T-helper 2 cell (primary cell): ENCODE measurements at places on chromosomes 16 and 17.
A peak's percentile ranks its signal among the peaks of the same experiment; 100 is the strongest.

DNA sequence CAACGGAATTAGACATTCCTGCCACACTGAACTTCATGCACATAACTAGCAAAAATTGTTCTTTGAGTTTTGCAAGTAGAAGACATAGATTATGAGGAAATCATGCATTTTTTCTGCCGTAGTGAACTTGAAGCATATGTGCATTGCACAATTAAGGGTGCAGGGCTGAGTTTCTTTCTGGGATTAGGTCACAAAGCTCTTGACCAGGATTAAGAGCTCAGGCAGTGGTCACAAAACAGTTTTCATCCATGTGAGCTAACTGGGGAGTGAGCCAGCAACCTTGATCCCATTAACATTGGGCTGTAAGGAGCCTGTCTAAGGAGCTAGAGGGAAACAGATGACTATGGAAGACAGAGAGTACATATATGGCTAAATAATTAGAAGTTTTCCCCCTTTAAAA, 143.7 kb downstream of the PMP22 start:
- no peak for DNase-seq

DNA sequence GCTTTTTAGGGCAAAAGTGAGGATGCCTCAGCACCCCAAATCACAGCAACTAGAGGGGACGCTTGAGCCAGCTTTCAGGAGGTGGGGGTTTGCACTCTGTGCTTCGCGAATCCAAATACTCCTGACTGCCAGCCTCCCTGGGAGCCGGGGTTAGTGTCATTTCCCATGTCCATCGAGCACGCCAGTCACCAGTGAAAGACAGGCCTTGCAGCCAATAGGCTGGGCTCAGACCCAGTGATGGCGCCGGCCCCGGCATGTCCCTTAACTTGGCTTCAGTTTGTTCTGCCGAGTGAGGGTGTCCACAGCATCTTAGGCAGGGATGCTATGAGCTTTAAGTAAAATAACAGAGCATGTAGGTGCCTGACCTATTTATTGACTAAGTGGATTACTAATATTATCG, 50.9 kb upstream of the CDC42EP4 start:
- no peak for DNase-seq

DNA sequence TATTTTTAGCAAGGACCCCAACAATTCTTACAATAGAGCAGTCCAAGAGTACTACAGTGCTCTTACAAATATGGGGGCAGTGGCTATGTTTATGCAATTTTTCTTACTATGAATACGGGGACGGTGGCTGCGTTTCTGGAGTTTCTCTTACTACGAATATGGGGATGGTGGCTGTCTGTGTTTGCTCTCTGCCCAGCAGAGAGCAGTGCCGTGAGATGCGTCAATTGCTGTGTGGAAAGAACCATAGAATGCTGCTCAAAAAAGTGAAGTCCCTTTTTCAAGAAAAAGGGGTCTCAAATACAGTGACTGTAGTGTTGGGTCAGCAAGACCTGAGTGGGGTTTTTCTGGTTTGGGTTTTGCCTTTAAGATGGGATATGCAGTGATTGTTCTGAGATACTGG, 53.9 kb downstream of the KNOP1 start:
- no peak for DNase-seq

- no peak for DNase-seq
Observed at GRCh38 chr17:78351449-78352006, 8.3 kb downstream of the SOCS3 start.

DNA sequence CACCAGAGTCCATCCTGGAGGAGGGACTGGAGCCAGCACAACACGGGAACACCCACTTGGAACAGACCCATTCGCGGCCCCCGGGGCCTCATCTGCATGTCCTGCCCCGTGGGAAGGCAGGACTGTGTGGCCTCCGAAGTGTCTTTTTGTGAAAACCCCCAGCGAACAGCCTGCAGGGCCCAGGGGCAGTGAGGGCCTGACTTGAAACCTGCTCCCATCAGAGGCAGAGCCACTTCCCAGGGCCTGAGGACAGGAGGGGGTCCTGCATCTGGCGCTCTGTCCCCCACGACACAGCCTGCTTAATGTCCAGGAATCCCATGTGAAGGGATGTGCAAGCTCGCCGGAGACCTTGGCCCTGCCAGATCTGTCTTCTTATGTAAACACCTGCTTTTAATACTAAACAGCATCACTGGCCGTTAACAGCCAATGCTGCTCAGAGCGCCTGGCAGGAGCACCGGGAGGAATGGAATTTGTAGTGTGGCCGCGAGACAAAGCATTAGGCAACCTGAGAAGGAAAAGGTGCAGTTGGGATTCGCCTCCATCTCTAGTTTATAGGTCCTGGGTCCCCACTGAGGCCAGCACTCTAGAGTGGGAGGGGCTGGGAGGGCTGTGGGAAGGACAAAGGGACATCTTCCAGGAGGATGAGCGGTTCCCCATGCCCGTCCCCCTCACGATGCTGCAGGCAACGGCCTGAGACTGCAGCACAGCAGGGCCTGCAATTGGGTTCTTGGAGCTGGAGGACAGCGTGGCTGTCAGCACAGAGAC, 9.6 kb upstream of the EVPL start:
- DNase-seq, result no peak

DNA sequence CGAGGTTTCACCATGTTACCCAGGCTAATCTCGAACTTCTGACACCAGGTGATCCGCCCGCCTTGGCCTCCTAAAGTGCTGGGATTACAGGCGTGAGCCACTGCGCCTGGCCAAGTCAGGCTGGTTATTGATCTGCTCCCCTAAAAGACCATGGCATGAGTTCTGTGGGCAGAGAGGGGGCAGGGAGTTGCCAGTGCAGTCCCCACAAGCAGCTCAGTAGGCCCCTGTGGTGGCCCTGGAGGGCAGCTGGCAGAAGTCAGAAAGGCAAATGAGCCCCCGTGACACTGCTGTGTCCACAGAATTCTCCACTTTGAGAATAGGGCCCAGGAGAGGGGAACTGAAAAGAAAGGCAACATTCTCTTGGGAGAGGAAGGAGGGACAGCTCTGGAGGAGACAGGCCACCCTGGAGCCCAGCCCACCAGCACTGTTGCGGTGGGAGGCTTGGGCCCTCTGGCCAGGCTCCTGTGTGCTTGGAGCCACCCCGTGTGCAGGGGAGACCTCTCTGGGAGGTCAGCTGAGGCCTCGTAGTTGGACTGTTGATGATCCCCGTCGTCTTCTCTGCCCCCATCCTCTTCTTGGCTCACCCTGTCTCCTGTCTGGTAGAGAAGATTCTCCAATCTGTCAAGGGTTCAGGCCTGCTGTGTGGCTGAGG, 2.1 kb upstream of the AMDHD2 start:
- no peak for DNase-seq

DNA sequence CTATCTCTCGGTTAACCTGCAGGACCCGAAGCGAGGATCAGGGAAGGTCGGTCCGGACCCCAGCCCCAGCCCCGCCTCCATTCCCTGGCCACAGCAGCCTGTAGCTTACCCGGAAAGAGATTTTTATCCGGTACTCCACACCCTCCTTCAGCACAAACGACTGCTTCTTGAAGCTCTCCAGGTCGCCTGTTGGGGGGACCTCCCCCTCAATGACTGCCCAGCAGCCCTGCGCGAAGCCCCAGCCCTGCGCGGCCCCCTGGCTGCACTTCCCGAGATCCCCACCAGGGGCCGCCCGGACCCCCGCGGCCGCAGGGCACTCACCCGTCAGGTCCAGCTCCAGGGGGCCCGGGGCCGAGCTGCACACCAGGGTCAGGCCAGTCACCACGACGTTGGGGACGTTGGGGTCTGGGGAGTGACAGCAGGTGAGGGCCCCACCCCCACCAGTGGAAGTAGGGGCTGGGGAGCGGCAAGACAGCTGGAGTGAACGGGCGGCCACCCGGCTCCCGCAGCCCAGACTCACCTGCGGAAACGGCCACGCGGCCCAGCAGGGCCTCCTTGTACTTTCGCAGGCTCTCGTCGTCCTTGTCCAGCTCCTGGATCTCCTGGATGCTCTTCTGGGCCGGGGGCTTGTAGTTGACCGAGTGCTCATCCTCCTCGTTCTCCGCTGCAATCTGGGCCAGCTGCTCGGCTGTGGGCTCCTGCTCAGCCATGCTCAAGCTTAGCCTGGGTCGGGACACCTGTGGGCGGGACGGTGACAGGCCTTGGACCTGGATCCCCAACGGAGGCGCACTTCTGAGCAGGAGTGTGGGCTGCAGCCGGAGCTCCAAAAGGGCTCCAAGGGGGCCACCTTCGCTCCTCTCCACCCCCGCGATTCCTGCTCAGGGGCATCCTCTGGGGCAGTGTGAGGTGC, 1.7 kb downstream of the ARHGDIA start:
- DNase-seq, result peak; percentile 48

DNA sequence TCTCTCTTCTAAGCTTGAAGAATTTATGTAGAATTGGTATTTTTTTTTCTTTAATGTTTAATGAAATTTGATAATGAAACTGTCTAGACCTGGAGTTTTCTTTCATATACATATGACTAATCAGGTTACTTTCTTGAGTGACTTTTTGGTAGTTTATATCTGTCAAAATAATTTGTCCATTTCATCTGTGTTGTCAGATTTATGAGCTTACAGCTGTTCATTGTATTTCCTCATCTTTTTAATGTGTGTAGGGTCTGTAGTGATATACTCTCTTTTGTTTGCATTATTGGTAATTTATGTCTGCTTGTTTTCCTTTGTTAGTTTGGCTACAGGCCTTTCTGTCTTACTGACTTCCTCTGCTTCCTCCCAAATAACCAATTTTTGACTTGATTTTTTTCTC, 55.7 kb downstream of the TAOK1 start:
- no peak for DNase-seq

DNA sequence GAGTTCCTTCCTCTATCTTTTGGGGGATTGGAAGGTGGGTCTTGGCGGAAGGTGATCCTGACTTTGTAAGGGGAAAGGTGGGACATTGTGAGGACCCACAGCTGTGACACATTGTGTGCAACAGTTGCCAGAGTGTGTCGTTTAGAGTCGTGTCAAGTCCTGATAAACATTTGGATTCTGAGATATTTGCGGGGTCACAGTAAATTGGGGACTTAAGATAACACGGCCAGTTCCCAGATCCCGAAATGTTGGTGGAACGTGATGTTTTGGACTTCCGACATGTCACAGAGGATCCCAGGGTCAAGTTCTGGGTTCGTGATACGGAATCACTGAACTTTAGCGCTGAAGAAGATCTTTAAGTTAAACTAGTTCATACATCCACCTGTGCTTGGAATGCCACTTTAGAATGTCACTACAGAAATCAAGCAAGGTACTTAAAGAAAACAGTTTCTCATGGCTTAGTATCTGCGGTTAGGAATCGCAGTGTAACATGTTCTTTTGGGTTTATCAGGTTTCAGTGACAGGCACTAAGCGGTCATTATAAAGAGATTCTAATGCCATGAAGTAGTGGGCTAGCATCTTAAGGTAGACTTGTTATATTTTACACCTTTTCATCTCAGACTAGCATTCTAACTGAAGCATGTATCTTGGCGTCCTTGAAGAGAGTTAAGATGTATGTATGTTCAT, 815 bp downstream of the ATAD5 start:
- no peak for DNase-seq

DNA sequence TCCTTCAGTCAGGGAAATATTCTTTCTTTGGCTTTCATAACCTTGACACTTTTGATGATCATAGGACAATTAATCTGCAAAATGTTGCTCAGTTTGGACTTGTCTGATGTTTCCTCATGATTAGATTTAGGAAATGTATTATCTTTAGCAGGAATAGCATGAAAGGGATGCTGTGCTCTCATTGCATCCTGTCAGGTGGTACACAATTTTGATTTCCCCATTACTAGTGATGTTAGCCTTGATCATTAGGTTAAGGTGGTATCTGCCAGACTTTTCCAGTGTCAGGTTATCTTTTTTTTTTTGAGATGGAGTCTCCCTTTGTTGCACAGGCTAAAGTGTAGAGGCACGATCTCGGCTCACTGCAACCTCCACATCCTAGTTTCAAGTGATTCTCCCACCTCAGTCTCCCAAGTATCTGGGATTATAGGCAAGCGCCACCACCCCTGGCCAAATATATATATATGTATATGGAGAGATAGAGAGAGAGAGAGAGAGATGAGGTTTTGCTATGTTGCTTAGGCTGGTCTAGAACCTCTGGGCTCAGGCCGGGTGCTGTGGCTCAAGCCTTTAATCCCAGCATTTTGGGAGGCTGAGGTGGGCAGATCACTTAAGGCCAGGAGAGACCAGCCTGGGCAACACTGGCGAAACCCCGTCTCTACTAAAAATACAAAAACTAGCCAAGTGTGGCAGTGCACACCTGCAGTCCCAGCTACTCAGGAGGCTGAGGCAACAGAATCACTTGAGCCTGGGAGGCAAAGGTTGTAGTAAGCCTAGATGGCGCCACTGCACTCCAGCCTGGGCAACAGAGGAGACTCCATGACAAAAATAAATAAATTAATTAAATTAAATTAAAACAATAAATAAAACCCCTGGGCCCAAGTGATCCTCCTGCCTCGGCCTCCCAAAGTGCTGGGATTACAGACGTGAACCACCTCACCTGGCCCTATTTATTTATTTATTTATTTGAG, 15.8 kb upstream of the CAVIN1 start:
- DNase-seq, result peak; percentile 11

- DNase-seq, result no peak
Observed at GRCh38 chr17:18946536-18946935, 5.4 kb upstream of the SLC5A10 start.

- no peak for DNase-seq
Observed at GRCh38 chr16:14436401-14436955, 193.6 kb downstream of the PARN start.

DNA sequence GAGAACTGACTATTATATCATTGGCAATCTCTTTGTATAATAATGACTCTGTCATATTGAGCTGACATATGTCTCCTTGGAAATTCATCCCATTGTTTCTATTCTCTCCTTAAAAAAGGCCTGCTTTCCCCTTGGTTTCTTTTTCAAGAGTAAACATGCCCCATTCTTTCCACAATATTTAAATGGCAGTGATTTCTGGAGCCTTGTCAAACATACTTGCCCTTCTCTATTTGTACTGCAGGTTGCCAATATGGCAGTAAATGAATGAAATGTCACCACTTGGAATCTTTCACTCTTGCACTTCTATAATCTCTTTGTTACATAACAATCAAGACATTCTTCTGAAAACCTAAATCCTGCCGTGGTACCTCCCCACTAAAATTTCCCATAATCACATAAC, 1265.1 kb upstream of the CDH8 start:
- no peak for DNase-seq

- no peak for DNase-seq
Observed at GRCh38 chr17:68197997-68198930, 49.6 kb upstream of the AMZ2 start.

GRCh38 chr16:67814567-67814966, 7.9 kb downstream of the TSNAXIP1 start:
- no peak for DNase-seq

GRCh38 chr17:43834106-43834505, 1.2 kb upstream of the MPP3 start:
- DNase-seq, result no peak

DNA sequence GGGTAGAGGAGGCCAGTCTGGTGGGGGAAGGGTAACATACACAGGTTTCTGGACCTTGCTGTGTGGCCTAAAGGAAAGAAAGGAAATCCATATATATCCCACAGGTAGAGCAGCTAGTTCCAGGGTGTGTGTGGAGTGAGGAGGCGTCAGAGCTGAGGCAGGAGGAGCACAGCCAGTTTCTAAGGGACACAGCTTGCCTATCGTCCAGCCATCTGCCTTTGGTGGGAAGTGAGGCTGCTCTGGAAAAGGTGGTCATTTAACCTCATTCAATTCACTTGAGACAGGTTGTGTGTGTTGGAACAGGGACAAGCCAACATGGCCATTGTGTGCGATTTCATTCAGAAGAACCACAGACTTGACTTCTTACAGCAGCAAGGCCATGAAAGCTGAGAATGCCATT, 36.9 kb upstream of the ERN1 start:
- DNase-seq, result no peak
